Calu3 (cell line): ENCODE measurements at places on chromosomes 4 and X. TPM values are rescaled to one million over a fixed set of nuclear protein-coding genes. Genes with fewer than 3 reads are reported as not detected.

Gene GRIA2
- not detected in 2 replicates for total RNA-seq

Gene FGFBP1
- 5.0 and 8.4 TPM in 2 replicates for total RNA-seq

DNA sequence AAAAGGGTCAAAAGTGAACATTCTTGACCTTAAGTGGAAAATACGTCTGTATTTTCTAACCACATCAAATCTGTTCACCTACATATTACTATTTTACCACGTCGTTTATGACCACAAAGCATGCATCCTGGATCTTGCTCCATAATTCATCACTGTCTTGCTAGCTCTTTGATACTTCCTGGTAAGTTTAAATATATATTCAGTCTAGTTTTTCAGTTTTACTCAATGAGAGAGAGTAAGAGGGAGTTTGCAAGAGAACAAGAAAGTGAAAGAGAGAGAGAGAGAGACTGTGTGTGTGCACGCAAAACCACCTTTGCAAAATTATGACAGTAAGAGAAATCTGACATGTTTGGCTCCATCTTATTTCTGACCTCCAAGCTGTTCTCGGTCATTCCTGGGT lies 173.7 kb upstream of the GALNTL6 start:
- H3K36me3 ChIP-seq = no peaks in the 10 kb centered on the region
- H3K4me1 ChIP-seq = no peaks in the 10 kb centered on the region
- no peak for DNase-seq

- H3K27ac ChIP-seq = peak overlapping the region; percentile 56
- H3K4me1 ChIP-seq = peaks cover 9% of the 10 kb centered on the region
- H3K4me3 ChIP-seq = no peak overlapping the region
- no peaks in the 10 kb centered on the region for H3K36me3 ChIP-seq
These were observed 214.0 kb downstream of the CAMK2D start for GRCh38 chr4:113547487-113548042.

- H3K4me1 ChIP-seq = peaks cover 19% of the 10 kb centered on the region
- no peak for DNase-seq
- H3K27ac ChIP-seq = peak overlapping the region; percentile 20
- H3K27me3 ChIP-seq = no peaks in the 10 kb centered on the region
- no peak overlapping the region for H3K4me3 ChIP-seq
- peaks cover 57% of the 10 kb centered on the region for H3K36me3 ChIP-seq
These were observed 35.1 kb downstream of the KLF3 start for GRCh38 chr4:38699112-38699511.
